ENCODE measurements at places on chromosomes 16 and 17.

GRCh38 chr17:41223821-41224220, 2.6 kb upstream of the KRTAP9-2 start:
- no peak for DNase-seq

DNA sequence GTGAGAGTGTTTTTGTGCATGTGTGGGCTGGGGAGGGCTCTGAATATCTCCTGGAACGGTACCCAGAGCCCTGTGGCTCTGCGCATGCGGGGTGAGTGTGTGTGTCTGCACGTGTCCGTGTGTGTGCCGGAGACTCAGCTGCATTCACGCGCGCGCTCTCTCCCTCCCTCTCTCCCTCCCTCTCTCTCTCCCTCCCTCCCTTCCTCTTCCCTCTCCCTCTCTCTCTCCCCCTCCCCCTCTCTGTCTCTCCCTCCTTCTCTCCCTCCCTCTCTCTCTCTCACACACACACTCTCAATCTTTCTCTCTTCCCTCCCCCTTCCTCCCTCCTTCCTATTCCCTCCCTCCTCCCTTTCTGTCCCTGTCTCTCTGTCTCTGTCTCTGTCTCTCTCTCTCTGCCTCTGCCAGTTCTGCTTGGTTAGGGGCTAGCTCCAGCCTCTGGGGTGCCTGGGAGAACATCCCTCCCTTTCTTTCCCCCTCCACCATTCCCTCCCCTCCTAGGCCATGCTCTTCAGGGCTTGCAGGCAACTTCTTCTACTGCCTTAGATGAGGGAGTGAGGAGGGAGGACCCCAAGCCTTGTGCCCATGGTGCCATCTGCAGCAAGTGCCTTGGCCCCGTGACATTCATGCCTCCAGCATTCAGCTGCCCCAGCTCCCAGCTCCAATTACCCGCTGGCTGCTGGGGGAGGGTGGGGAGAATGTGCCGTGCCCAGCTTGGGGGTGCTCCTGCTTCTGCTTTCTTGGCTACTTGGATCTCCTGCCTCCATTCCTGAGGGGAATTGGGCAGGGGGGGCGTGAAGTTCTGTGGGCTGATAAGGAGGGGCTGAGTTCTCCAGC, 6.4 kb downstream of the THRA start:
- DNase-seq = peak; percentile 86

DNA sequence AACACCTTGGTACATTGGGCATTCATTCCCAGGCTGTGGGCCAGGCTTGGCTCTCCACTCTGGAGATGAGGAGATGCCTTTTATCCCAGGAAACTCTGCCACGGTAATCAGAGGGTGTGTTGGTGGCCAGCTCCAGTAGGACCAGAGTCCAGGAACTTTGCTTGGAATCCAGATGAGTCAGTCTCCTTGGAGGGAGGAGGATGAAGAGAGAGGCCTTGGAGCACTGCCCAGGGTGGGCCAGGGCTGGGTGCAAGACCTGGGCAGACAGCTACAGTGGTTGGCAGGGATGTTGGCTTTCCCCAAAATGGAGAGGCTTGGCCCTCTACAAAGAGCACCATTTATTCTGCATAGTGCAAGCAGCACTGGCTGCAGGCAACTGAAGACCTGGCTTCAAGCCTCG, 209.0 kb downstream of the RGS9 start:
- peak; percentile 22 for DNase-seq

DNA sequence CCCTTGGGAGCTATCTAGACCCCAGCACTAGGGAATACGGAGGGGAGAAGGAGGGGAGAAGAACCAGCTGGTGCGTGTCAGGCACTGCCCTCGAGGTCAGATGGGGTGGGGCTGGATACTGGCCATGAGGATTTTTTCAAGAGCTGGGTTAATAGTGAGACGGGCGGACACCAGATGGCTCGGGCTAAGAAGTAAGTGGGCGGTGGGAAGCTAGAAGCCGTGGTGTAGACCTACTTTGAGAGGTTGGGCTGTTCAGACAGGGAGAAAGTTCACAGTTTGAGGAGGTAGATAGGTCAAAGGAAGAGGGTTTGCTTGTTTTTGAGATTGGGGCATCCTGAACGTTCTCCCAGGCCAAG, 303.8 kb downstream of the SEC14L1 start:
- DNase-seq = no peak

DNA sequence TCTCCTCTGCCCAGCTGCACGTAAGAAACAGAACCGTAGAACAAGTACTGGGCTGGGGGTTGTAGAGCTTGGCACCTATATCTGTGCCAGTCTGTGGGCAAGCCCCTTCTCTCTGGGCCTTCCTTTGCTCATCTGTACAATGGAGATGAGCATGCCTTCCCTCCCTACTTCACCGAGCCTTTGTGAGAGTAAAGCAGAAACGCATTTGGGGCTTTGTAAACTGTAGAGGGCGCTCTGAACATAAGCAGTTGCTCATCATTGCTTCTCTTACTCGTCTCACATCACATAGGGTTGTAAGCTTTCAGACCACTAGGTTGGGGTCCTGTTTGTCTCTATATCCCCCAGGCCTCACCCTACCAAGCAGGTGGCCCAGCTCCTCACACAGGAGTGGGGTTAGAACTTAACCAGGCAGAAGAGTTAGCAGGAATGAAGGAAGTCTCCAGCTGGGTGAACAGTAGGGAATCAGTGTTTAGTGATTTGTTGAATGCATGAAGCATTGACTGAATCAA, 15.1 kb downstream of the SAMD14 start:
- DNase-seq = no peak

DNA sequence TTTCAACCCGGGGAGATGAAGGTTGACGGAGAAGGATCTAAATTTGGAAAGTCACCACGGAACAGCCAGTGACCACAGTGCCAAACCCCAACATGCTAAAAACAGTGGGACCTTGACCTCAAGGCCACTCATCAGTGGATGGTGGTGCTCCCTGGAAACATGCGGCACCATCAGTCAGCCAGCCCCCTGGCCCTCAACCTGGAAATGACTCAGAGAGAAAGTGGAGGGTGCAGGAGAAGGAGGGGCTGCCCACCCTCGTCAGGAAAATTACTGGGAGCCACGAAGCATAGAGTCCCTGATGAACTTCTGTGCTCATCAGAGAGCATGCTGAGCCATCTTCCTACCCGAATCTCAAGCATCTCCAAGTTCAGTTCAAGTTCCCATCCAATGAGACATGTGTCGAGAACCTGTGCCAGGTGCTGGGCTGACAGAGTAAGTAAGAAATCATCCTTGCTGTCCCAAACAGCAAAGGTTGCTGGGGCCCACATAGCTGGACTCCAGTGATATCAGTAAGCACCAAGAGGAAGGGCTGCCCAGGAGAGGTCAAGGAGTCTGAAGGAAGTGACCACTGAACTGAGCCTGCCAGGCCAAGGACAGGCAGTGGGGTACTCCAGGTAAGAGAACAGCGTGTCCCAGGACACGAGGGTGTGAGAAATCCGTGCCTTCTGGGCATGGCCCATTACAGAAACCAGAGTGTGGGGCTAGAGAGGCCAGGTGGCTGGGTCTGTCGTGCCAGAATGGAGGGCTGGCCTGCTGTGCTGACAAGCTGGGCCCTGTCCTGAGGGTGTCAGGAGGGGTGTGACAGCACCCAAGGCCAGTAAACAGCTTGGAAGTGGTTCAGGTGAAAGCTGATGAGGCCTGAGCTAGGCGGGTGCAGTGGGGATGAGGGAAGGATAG, 5.2 kb downstream of the PECAM1 start:
- DNase-seq = no peak

- no peak for DNase-seq
Measured at GRCh38 chr17:32315171-32315570, 26.8 kb downstream of the C17orf75 start.

- DNase-seq = no peak
Measured at GRCh38 chr16:28502290-28502689, 4.3 kb downstream of the IL27 start.

GRCh38 chr17:73551759-73552158, 92.5 kb downstream of the SDK2 start:
- no peak for DNase-seq

GRCh38 chr16:47861999-47862398, 293.8 kb downstream of the ABCC12 start:
- no peak for DNase-seq

- DNase-seq = peak; percentile 16
Measured at GRCh38 chr17:63434951-63435571, 11.0 kb downstream of the CYB561 start.

- DNase-seq = no peak
Measured at GRCh38 chr17:44122816-44123355, 555 bp downstream of the HDAC5 start.

GRCh38 chr17:17029938-17030337, 12.3 kb upstream of the MPRIP start:
- no peak for DNase-seq

DNA sequence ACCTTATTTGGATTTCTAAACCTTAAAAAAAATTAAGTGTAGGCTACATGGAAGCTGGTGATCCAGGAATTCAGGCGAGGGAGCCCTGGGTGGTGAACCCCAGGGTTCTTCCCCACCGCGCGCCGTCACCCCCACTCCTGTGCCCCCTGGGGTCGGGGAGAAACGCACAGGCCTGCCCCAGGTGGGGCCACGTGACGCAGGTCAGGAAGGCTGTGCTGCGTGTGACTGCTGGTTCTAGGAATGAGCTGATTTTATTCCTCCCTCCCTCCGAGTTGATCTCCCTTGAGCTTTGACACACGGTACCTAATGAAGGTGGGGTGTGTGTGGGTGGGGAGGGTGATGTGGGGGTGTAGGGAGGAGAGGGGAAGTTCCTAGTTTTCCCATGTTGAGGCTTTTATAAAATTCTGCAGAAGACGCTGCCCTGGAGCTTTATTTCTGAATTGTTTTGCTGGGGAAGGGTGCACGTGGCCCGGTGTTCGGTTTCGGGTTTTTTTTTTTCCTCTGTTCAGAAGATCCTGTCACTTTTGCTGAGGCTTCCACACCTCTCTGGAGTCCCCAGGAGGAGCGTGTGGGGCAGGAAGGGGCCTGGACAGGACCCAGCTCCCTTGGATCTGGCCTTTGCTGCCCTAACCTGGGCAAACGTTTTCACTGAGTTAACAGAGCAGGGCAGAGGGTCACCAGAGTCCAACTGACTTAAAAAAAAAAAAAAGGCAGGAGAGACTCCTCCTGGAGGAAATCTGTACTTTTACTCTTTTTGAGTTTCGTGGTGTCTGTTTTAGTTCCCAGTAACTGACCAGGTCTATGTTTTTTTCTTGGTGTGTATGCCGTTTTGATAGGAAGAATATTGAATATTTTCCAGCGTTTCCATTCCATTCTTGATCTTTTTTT, 55.8 kb upstream of the GSE1 start:
- DNase-seq = no peak

GRCh38 chr16:13130586-13130985, 229.2 kb downstream of the SHISA9 start:
- DNase-seq = no peak

- peak; percentile 87 for DNase-seq
Measured at GRCh38 chr17:1627982-1628855, at the start of gene SLC43A2. Gene SLC43A2 (minus strand): TSS chr17:1628834. CDS start chr17:1627874, 960 bp downstream.

DNA sequence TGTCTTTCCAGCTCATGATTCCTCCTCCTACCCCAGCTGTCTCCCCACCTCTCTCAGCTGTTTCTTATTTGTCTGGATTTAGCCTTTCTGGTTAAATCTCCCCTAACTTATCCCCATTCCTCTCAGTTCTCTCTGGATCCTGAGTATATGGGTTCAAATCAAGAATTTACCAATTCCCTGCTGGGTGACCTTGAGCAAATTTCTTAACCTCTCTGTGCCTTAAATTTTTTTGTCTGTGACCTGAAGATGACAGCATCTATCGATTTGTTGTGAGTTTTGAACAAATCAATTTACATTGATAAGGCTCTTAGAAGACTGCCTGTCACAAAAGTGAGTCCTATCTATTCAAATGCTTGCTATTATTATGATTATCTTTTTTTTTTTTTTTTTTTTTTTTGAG, 2.0 kb upstream of the KCNG4 start:
- no peak for DNase-seq

- DNase-seq = no peak
Measured at GRCh38 chr17:43987131-43988021, 17.0 kb upstream of the NAGS start.

DNA sequence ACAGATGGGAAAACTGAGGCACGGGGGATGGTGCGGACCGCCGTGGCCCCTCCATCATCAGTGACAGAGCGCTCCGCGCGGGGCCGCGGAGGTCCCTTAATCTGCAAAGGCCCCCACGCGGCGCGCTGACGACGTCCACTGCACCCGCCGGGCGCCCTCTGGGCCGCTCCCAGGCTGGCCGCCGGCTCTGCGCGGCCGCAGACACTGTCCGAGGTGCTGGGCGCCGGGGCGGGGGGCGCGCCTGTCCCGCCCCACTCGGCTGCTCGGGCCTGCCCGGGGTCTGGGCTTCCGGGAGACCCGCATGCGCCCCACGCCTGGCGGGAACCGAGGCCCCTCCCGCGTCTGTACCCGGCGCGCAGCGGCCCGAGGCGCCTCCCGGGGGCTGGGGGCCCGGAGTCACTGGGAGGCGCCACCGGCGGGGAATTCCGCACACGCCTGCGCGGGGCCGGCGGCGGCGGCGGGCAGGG, 550 bp upstream of the RNF213 start:
- peak; percentile 54 for DNase-seq

GRCh38 chr17:28765038-28765437, 21.2 kb downstream of the TRAF4 start:
- no peak for DNase-seq

GRCh38 chr17:49450735-49451134, 36.1 kb upstream of the PHB1 start:
- DNase-seq = no peak

DNA sequence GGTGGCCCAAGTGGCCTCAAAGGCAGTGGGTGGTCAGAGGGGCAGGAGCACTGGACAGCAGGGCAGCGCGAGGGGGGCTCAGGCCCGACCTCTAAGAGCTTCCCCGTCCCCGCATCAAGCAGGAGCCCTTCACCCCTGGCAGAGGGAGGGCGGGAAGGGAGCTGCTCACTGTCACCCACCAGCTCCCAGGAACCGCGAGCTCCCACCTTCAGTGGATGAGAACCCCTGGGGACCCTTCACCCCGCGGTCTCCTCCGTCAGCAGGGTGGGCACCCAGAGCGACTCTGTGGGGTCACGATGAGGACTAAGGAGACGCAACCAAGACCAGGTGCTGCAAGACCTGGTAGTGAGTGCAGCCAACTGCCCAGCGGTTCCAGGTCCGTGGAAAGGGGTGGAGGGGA, 13.6 kb downstream of the CEP131 start:
- DNase-seq = no peak

DNA sequence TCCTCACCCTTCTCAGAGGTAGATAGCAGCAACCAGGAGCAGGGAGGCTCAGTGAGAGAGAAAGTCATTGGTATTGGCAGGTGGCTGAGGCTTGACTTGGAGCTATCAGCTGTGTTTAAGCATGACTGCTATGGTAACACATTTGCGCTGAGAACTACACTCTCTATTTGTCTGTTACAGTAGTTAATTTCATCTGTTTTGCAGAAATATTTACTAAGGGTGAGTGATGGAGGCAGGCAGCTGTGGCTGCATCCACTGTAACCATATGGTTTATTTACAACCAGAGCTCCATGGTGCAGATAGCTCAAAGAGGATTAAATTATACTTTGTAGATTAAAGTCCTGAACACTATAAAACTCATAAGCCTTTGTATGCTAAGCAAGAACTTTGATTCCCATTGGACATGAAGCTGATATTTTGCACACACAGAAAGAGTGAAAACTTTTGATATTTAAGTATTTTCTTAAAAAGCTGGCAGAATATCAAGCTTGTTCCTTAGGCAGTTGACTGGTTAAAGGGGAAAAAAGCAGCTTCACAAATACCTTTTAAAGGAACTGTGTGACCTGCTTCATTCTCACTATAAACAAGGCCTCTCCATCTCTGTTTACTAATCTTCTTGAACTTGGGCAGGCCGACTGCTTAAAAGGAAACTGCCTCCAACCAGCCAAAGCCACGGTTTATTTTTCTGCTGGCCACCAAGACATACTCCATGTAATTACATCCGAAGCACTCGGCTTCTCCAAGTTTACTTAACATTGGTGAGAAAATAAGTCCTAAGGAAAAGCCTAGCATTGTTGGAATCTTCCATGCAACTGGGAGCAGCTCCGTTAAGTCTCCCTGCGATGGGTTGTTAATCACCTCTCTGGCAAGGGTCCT, 299.8 kb upstream of the ZFHX3 start:
- no peak for DNase-seq

All from hippocampal formation (tissue), 2 donors.